Activated gamma-delta T cell treated with Interleukin-2 at 50 U/mL for 16 hours (primary cell): ENCODE measurements at places on chromosomes 7 and 10.

GRCh38 chr10:52729271-52730104 is 43.1 kb downstream of the MBL2 start:
- DNase-seq, result no peak

GRCh38 chr7:17745610-17746009 is 194.7 kb downstream of the SNX13 start:
- no peak for DNase-seq

GRCh38 chr7:32155712-32156111 is 85.5 kb upstream of the PDE1C start:
- DNase-seq, result no peak

DNA sequence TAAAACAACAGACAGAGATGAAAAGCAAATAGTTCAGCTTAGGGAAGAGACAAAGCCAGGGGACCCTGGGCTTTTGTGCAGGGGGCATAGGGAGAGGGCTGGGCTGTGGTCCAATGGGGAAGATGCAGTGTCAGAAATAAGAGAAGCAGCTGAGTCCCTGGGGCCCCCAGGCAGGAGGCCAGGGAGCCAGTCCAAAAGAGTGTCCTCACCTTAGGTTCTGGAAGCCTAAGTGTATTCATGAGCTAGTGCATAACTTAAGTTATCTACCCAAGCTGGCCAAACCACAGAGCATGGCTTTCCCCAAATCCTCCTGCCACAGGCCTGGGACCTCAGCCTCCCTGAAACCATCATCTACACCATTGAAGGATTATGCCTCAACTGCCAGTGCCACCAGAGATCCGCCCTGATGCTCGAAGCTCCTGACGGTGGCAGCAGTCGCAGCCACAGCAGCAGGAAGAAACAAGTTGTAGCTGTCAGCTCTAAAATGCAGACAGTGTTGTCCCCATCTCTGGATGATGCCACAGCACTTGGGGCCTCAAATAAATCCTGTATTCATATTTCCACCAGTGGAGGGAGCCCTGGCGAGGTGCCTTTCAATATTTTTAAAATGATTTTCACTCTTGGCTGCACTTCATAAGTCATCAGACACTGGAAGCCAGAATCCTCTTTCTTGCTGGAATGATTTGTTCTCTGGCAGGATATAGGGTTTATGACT is 574.6 kb downstream of the GRID1 start:
- no peak for DNase-seq
